ENCODE measurements at places on chromosomes 1 and 21.

DNA sequence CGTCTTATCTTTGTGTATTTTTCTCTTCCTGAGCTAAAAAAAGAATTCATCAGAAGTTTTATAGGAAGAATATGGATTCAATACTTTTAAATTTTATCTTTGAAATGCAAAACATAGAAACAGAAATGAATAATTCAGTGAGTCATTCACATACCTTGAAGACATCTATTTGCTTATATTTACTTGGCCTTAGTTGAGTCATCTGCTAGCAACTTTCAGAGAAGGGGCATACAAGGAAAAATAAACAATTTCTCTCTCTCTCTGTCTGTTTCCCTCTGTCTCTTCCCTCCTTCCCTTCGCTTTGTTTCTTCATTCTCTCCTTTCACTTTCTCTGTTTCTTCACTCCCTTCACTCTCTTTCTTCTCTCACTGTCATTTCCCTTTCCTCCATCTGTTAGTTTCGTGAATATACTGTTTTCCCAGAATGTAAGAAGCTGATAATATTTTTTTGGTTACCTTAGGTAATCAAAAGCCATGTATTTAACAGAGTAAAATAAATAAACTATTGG lies 477.2 kb downstream of the BRINP3 start:
- DNase-seq, result no peak

- DNase-seq, result no peak
These were observed 52.7 kb upstream of the CXADR start for GRCh38 chr21:17460094-17460493.

GRCh38 chr1:61221642-61222041 lies 139.3 kb downstream of the NFIA start:
- DNase-seq, result peak; percentile 45

DNA sequence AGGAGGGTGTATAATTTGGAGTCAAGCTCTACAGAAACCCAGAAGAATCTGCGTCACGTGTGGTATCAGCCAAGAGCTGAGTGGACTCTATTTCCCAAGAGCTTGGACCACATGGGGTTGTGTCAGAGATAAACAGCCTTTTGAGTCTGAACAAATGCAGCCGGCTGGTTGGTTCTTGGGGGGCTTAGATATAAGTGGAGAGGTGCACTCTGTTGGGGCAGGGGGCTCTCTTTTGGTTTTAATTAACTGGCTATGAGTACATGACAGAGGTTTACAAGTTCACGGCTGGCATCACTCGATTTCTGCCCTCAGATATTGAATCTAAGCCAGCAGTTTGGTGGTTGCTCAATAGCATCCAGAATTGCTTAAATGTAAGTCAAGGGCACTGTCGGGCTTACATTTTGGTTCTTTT lies 501 bp upstream of the MRAP start:
- DNase-seq, result peak; percentile 52

DNA sequence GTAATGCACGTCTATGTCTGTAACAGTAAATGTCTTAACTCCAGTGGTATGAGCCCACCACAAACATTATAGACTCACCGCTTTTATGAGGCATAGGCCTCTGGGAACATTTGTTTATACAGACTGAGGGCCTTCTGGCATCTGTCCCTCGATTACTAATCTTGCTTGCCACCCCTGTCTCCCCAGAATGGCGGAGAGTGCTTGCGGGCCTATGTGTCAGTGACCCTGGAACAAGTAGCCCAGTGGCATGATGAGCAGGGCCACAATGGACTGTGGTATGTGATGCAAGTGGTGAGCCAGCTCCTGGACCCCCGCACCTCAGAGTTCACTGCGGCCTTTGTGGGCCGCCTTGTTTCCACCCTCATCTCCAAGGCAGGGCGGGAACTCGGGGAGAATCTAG lies 18.3 kb upstream of the SHISA4 start:
- peak; percentile 57 for DNase-seq

GRCh38 chr1:151143057-151143435 lies 3.4 kb downstream of the SEMA6C start:
- DNase-seq, result no peak

GRCh38 chr1:204345941-204346645 lies 13.6 kb downstream of the PLEKHA6 start:
- DNase-seq, result no peak

DNA sequence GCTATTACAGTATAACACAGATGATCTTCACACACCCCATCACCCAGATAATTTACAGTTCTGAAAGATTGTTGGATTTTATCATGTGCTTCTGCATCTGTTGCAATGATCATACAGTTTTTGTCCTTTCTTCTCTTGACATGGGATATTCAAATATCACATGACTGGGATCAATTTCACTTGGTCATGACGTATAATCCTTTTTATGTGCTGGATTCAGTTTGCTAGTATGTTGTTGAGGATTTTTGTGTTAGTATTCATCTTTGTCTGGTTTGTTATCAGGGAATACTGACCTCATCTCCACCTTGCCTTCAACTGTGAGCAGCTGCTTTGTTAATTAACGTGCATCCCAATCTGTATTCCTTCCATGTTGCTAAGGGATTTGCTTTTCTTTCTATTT lies 44.7 kb upstream of the DISC1 start:
- no peak for DNase-seq

- DNase-seq, result no peak
These were observed 570 bp downstream of the KCND3 start for GRCh38 chr1:111988743-111989453.

DNA sequence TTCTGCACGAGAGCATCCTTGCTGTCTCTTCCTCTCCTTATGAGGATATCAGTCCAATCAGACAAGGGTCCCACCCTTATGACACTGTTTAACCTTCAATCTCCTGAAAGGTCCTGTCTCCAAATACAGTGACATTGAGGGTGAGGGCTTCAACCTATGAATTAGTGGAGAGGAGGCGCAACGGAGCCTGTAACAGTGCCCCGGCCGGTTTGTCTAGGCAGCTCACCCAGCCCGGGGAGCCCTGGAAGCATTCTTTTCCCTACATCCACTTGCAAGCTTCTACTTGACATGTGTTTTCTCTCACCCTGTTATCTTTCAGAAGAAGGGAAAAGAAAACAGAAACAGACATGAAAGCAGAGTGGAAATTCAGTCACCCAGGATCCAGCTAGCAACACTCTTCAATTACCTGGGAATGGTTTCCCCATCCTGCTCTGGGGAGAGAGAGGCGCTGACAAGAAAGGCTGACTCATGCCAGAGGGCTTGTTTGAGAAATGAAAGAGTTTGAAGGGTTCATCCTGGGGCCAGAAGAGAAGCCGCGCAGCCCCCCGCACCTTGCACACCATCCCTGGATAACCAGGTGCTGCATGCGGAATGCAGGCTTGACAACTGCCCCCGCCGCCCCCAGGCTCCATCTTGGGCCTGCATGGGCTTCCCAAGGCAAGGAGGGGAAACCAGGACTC lies 394.9 kb downstream of the NPHP4 start:
- no peak for DNase-seq

- DNase-seq, result no peak
These were observed 282.7 kb downstream of the BACH1 start for GRCh38 chr21:29581393-29581792.

DNA sequence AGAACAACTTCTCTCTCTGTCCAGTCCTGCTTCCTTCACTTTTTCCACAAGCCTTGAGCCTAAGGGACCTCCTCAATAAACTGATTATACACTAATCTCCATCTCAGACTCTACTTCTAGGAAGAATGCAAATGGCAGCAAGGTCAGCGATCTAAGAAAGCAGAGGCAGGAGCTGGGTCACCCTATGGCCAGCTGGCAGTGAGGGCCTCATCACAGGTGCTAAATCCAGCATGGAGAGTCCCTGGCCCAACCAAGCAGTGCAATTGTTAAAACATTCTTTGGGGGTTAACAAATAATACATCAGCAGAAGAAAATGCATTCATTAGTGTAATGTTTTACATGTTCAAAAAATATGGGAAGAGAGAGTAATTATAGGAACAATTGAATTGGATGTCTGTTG lies 416.0 kb downstream of the SIPA1L2 start:
- no peak for DNase-seq

DNA sequence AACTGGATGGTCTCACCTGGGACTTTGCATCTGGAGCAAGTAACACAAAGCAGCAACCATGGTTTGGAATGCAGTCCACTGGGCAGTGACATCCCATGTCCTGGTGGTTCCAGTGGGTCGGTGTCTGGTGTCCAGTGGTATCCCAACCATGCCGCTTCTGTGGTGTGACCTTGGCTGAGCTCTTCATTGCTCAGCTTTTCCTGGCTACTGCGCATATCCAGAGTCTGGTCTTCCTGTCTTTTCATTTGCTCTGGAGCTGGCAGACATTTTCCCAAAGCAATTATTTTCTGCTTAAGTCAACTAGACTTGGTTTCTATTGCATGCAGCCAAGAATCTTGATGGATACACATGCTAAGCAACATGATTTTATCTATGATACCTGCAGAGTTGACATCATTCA lies 28.4 kb upstream of the CD2 start:
- peak; percentile 58 for DNase-seq

GRCh38 chr21:26776310-26777021 lies 68.7 kb downstream of the ADAMTS1 start:
- peak; percentile 75 for DNase-seq

GRCh38 chr1:59685666-59686065 lies 129.1 kb upstream of the HOOK1 start:
- DNase-seq, result no peak

DNA sequence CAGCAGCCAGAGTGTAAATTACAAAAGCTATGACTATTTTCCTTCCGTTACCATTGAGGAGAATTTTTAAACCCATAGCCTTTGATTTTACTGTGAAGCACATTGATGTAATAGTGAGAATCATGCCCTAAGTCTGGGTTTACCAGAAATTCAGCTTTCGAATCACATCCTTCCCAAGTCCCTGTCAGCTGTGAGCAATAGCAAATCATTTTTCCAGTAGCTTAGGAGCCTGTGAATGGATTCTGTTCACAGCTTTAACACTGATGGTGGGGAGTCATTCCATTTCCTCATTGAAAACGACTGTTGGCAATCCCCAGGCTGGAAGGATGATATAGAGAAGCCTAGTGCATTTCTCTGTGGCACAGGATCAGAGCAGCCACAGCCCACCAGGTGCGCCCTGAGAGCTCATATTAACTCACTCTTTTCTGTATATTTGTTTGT lies 82.2 kb upstream of the C1orf105 start:
- DNase-seq, result no peak

DNA sequence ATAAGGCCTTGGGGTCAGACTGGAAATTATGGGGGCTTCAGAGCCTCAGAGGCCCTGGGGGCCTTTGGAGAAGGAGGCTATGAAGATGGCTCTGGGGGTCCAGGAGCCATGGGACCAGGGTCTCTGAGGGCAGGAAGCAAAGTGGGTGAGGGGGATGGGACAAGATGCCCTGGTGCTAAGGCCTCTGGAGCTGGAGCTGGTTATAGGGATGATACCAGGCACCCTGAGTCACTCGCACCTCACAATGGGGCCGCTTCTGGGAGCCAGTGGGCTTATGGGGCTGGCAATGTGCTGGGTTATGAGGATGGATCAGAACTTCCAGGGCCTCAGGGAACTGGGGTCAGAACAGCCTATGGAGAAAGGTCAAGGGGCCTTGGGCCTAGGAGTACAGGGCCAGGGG lies 17.6 kb downstream of the IGFN1 start:
- no peak for DNase-seq

DNA sequence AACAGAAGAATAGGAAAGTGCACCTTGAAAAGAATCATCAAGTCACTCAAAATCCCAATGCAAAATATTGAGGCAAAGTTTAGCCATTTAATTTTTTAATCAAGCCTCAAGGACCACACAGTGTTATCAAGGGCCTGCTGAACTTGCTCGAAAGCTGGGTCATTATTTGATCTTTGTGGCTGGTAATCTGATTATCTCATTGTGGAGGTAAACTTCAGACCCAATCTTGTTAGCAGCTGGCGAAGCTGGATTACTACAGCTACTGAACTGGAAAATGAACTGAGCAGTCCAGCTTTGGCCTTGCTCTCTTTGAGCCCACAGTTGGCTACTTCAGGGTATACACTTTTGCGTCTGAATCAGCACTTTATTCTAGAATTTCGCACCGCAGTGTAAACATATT lies 94.4 kb downstream of the BARHL2 start:
- no peak for DNase-seq

DNA sequence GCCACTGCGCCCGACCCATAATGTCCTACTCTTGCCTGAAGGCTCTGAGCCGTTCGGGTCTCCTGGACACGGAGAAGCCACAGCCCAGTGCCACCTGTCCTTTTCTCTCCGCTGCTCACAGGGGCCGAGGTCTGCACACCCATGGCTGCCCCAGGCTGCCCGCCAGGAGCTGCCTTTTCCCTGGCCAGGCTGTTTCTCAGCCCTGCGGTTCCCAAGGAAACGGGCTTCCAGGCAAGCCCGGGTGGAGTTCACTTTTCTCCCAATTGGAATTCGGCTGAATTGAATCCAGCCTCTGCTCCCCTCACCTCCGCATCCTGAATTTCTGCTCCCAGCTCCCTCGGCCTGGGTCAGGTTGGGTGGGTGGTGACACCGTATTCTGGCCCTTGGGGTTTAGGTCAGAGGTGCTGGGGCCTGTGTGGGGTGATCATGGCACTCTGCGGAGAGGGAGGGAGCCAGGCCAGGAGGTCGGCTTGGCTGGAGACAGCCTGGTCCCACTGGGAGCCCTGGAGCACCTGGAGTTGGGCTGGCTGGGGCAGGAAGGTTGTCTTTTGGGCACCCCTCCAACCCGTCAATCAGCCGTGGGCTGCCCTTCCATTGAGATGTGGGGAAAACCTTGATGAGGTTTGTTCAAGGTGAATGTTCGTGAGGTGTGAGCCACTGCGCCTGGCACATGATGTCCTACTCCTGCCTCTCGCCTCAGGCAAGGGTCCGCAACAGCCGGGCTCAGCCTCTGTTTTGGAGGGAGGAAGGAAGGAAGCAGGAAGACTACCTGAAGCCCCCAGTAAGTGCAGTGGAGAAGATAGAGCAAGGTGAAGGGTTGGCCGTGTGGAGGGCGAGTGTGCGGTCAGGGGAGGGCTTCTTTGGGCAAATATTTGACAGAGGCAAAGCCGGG lies 25.1 kb downstream of the RRP1 start:
- DNase-seq, result no peak
